ENCODE measurements at places on chromosomes 7 and 10. TPM values are rescaled to one million over a fixed set of nuclear protein-coding genes. Genes with fewer than 3 reads are reported as not detected.

Gene NKX2-3
- total RNA-seq: not detected

Gene CRYGN
- total RNA-seq: not detected

Gene AKR1D1
- total RNA-seq: not detected

Gene HMX3
- not detected for total RNA-seq

Gene CALML5
- not detected for total RNA-seq

Gene GPR158
- total RNA-seq: not detected

Gene H2BK1
- total RNA-seq: not detected

Data from myometrial cell (primary cell).